ENCODE measurements at places on chromosomes 4 and X.

- no peak for DNase-seq
These were observed 17.8 kb upstream of the CPEB2 start for GRCh38 chr4:14984448-14984847.

- DNase-seq, result peak; percentile 52
These were observed 33.2 kb downstream of the HTT start for GRCh38 chr4:3107691-3108121.

DNA sequence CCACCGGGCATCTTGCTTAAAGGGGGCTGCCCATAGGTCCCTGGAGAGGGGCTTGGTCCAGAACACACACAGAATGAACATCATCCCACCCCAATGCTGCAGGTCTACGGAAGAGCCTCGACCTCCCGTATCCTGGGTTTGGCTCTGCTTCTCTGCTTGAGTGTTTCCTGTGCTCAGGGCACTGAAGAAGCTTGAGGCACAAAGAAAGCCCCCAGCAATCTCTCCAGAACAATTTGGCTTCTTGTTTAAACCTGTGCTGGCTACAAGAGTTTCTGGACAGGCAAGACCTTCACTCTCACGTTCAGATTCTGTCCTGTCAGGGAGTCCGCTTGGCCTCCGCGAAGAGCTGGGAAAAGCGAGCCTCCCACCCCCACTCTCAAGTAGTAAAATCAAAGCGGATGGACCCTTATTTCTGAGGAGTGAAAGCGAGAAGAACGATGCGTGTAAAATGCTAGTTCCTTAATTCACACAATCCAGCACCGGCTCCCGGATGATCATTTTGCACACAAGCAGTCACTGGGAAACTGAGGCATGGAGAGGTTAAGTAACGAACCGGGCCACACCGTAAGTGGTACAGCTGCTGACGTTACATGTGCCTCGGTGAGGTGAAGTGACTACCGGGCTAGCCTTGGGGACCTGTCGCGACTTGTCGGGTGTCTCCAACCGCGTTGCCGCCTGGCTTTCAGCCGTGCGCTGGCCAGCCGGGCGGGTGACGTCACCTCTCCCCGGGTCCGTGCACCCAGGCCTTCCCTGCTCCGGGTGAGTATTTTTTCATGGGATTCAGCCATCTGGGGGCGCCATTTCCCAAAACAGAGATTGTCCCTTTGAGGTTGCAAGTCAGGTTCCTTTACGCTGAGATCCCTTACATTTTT is 3.1 kb upstream of the SFRP2 start:
- peak; percentile 46 for DNase-seq

DNA sequence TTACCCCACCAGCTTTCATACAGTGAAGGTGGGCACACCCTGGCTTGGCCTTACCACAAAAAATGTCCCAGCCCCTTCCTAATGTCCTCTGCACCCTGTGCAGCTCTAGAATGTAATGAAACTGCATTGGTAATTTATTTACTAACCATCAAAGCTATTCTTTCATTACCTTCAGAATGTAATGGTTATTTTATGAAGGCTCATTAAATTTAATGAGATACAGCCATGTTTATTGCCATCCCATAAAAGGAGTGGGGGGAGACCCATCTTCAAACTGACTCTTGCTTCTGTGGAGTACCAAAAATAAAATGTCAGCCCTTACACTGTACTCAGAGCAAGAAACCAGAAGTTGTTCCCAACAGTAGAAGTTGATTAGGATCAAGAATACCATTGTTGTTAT is 25.0 kb downstream of the NKX6-1 start:
- DNase-seq, result no peak

DNA sequence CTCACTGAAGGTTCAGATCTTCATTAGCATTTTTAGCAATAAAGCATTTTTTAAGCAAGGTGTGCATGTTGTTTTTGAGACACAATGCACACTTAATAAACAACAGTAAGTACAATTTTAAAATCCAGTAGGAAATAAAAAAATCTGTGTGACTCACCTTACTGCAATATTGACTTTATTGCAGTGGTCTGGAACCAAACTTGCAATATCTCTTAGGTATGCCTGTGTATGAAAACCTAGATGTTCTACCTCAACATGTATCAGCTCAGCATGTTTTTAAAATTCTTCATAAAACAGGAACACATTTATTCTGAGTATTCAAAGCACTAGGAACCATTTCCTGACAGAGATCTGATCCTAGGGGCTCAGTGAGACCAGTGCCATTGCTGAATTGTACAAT is 26.7 kb downstream of the NR0B1 start:
- no peak for DNase-seq

DNA sequence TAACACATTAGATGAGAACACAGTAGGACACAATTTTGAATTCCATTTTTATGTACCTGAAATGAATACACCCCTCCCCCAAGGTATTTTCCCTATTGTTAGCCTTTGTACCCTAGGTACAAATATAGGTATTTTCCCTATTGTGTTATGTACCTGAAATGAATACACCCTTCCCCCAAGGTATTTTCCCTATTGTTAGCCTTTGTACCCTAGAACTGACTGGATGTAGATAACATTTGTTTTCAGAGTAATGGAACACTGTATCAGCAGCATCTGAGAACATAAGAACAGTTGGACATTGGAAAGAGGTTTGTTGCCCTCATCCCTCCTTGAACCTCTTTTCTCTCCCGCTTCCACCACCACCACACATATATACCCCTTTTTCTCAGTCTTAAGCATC is 37.6 kb downstream of the YIPF6 start:
- DNase-seq, result no peak

GRCh38 chr4:18636001-18636585 is 614.5 kb upstream of the LCORL start:
- DNase-seq, result no peak

GRCh38 chrX:150475461-150475860 is 93.0 kb upstream of the MTM1 start:
- no peak for DNase-seq

GRCh38 chrX:111319451-111319850 is 49.2 kb upstream of the CAPN6 start:
- no peak for DNase-seq

DNA sequence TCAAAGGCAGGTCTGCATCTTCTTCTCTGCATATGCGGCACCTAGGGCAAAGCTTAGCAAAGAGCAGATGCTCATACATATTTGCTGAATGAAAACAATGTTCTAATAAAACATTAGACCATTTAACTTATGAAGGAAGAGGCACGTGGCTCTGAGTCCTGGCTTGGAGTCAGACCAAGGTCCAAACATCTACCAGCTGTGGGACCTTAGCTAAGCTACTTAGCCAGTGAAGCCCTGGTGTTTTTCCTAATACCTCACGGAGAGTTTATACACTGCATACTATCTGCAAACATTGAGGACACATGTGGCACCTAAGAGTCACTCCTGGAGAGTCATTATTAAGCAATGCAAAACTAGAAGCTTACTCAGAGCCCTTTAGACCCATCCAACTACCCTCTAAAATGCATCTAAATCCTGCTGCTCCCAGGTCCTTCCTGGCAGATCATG is 9.0 kb downstream of the PDGFC start:
- DNase-seq, result no peak

- DNase-seq, result no peak
These were observed 30.4 kb downstream of the FNIP2 start for GRCh38 chr4:158799013-158799770.

DNA sequence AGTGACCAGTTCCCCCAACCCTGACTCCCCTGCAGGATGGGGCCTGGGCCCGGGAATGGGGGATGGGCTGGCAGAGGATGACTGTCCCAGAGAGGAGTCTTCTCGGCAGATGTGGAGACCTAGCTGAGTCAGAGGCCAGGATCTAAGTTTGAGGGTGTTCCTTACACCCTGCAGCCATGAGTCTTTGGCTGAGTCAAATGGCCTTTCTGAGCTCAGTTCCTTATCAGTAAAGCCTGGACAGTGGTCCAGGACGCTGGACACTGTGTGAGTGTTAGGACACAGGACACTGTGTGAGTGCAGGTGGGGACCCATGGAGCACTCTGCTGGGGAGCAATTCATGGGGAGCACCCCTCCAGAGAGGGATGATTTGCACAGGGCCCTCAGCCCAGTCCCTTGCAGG is 5.0 kb downstream of the IL9R start:
- no peak for DNase-seq

GRCh38 chr4:96009427-96010119 is 169.7 kb downstream of the PDHA2 start:
- no peak for DNase-seq

- peak; percentile 41 for DNase-seq
These were observed 3.4 kb downstream of the GPRASP1 start for GRCh38 chrX:102654696-102655095.

GRCh38 chr4:109559625-109559982 is 442 bp upstream of the MCUB start:
- DNase-seq, result peak; percentile 37

DNA sequence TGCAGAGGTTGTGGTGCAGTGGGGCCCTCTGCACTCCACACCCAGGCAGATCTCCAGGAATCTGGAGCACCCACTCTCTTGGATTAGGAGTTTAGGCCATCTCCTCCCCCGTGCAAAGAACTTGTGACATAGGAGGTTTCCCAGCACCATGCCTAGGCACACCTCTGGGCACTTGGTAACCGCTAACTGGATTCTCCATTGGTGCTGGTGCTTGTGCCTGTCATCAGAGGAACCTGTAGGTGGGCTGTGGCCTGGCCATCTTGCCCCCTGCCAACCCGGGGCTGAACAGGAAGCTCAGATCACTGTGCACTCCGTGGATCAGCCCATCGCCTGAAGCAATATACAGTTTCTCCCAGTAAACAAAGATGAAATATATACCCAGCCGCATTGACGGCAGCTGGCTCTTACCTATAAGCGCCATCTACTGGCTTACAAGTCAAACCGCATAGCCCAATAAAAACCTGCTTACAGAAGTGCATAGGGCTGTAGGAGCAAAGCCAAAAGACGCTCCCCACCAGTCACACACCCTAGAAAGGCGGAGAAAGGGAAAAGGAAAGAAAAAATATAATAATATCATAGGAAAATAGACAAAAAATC is 19.1 kb upstream of the TEX13B start:
- DNase-seq, result no peak

GRCh38 chr4:81398379-81398778 is 73.3 kb downstream of the RASGEF1B start:
- DNase-seq, result no peak

GRCh38 chr4:137794764-137795254 is 262.5 kb upstream of the PCDH18 start:
- no peak for DNase-seq

- no peak for DNase-seq
These were observed 21.2 kb downstream of the SLC2A9 start for GRCh38 chr4:9999956-10000561.

DNA sequence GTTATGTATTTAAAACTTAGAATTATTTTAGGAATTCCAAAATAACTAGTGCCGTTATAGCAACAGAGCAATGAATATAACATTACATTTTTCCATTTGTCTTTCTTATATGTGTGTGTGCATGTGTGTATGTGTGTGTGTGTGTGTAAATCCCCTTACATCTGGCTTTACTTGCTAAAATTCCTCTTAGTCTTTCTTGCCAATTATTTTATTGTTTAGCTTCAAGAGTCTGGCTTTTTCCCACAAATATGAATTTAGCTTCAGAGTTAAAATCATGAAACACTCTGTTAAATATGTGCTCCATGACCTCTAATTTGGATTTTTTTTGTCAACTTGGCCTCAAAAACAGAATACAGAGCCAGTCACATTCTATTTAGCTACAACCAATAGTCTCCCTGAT is 18.9 kb downstream of the FGF13 start:
- DNase-seq, result no peak

- no peak for DNase-seq
These were observed 385 bp downstream of the LYAR start for GRCh38 chr4:4289597-4289940.

GRCh38 chrX:8455557-8455956 is 9.1 kb upstream of the VCX3B start:
- DNase-seq, result no peak

GRCh38 chrX:153598541-153599191 is at the start of gene CCNQ:
Gene CCNQ (minus strand): TSS chrX:153599139. CDS start chrX:153599073, 66 bp downstream.
- DNase-seq, result peak; percentile 44

GRCh38 chr4:124179506-124180186 is 532.9 kb downstream of the ANKRD50 start:
- DNase-seq, result no peak

- DNase-seq, result no peak
These were observed 62.6 kb downstream of the DCLK2 start for GRCh38 chr4:150140774-150141400.

DNA sequence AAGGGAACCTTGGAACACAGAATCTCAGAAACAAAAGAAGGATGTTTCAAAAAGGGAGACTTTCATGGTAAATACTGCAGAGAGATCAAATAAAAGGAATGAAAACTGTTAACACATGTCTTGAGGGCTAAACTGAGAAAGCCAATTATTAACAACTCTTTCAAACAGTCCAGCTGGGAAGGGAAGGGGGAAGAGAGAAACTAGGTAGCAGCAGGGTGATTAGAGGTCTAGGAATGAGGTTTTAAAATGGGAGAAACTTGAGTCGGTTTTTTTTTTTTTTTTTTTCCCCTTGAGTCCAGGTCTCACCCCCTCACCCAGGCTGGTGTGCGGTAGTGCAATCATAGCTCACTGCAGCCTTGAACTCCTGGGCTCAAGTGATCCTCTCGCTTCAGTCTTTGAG is 4.3 kb downstream of the BCLAF3 start:
- DNase-seq, result no peak

GRCh38 chrX:17435476-17435875 is 60.5 kb downstream of the NHS start:
- no peak for DNase-seq

GRCh38 chr4:5018096-5018495 is 1.2 kb downstream of the CYTL1 start:
- DNase-seq, result no peak

DNA sequence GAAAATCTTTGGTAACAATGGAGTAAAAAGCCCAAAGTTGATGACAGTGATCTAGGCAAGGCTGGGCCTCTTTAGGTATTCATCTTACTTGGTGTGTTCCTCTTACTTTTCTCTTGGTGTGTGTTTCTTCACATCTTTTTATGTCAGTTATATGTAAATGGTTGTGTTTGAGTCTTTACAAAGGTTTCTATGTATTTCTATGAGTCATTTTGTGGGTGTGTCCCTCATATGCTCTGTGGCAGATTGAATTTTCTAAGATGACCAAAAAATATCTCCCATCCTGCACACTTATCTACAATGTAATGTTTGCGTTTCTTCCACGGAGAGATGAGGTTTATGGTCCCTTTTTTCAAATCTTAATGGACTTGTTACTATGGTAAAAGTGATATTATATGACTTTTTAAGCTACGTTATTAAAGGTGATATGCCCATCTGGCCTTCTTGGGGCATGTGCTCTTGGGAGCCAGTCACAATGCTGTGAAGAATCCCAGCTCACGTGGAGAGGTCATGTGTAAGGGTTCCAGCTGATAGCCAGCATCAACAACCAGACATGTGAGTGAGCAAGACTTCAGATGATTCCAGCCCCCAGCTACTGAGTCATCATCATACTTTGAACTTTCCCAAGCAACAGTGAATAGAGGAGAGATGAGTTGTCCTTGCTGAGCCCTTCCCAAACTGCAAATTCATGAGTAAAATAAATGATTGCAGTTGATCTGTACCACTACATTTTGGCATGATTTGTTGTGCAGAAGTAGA is 126.9 kb downstream of the CBLL2 start:
- DNase-seq, result no peak

- DNase-seq, result no peak
These were observed 61.7 kb downstream of the TMA16 start for GRCh38 chr4:163556177-163556576.

Data from left ventricle myocardium superior (tissue), 1 donor.